ENCODE measurements at places on chromosomes 11 and 22.

- DNase-seq: no peak
These were observed 14.7 kb downstream of the TOM1 start for GRCh38 chr22:35314161-35314942.

- DNase-seq: no peak
These were observed 16.9 kb upstream of the PIK3C2A start for GRCh38 chr11:17224727-17225126.

- DNase-seq: no peak
These were observed 1.9 kb upstream of the NDUFV1 start for GRCh38 chr11:67604815-67605214.

GRCh38 chr11:48031602-48032001 is 51.2 kb downstream of the PTPRJ start:
- DNase-seq: no peak

- no peak for DNase-seq
These were observed 417.6 kb downstream of the METTL15 start for GRCh38 chr11:28525636-28526405.

GRCh38 chr22:47154621-47155081 is 392.2 kb downstream of the TBC1D22A start:
- no peak for DNase-seq

Measured in activated naive CD4-positive, alpha-beta T cell (primary cell).